CD4-positive, alpha-beta T cell treated with Interleukin-15 for 4 hours (primary cell): ENCODE measurements at places on chromosomes 3 and 15.

DNA sequence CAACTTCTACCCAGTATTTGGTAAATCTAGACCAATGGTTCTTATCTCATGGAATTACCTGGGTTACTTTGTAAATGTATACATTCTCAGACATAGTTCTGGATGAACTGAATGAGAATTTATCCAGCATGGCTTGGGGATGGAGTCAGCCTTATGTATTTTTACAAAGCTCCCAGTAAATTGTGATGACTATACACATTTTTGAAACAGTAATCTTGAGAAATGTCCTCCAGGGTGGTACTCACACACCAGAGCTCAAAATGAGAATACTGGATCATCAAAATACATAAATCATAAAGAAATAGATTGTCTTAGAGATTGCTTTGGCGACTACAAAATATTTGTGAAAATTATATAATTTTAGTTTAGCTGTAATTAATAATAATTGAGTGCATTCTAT is 722.1 kb upstream of the DPPA4 start:
- no peak for DNase-seq

DNA sequence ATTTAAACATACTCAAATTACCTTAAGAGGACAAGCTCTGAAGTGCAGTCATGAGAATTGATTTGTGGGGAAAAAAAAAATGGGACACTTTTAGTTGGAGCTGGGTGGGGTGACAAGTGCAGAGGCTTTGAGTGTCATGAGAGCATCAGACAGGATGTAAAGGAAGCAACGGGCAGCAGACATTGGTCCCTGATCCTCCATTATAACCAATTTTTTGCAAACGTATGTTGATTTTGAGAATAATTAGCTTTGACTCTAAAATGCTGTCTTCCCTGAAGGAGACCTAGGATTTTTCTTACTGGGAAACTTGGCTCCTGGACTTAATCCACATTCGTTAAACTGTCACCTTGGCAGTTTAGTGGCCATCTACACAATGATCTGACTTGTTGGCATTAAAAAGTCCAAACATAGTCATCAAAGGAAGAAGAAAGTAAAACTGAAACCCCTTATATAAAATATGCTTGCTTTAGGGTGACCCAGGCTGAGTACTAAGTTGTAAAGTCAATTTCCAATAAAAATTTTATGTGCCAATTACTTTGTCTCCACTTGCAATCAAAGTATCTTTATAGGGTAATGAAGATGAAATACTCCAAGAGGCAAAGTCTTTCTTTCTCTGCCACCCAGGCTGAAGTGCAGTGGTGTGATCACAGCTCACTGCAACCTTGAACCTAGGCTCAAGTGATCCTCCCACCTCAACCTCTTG is 45.6 kb downstream of the BCL2L10 start:
- DNase-seq, result no peak

- no peak for DNase-seq
Observed at GRCh38 chr3:48896936-48897335, 1.7 kb downstream of the SLC25A20 start.

GRCh38 chr15:55247311-55247710 is 42.3 kb downstream of the RAB27A start:
- DNase-seq, result no peak

- peak; percentile 33 for DNase-seq
Observed at GRCh38 chr3:106208967-106209366, 340.2 kb upstream of the CBLB start.

DNA sequence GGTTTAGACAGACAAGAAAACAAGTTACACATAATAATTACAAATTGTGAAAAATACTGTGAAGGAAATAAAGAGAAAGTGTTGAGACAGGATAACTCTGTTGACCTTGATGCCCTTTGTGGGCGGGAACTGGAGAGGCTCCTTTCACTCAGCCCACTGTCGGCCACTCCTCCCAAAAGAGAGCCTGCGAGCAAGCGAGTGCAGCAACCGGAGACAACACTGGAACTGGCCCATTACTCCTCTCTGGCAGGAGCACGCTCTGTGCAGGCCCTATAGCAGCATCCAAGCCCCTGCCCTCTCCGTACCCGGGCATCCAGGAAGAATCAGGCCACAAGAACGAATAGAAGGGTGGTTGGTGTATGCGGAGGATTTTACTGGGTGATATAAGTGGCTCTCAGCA is 16.2 kb upstream of the DUT start:
- no peak for DNase-seq

DNA sequence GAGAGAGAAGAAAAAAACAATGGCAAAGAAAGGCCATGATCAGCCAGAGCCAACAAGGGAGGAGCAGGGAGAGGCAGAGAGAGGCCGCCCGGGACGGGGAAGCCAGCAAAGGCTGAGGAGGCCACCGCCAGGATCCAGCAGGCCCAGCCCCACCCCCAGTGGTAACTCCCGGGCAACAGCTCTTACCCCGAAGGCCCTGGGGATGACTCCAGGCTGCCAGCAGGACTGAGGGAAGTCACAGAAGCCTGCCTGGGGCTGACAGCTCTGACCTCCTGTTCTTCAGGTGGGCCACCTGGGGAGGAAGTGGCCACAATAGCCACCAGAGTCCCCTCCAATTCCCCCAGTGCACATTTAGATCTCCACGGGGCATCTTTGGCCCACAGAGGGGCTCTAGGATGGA is 184.3 kb upstream of the LINGO1 start:
- no peak for DNase-seq

GRCh38 chr3:15399970-15400369 is 27.4 kb downstream of the METTL6 start:
- DNase-seq, result peak; percentile 16

GRCh38 chr3:14761866-14762265 is 56.9 kb upstream of the FGD5 start:
- no peak for DNase-seq

DNA sequence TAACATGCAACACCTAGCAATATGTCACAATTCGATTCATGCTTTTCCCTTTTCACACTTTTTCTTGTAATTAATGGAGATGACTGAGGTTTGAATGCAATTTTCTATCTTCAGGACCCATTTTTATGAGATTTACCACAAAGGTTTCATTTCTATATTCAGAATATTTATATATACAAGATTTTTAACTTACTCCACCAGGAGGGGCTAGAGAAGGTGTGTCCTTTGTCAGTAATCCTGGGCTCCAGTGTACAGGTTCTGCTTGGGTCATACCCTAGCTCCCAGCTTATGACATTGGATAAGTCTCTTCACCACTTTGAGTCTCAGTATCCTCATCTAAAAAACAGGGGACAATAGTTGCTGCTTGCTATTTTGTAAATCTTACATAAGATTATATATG is 95.7 kb upstream of the SLC24A5 start:
- no peak for DNase-seq

- no peak for DNase-seq
Observed at GRCh38 chr3:43695863-43696262, 5.1 kb downstream of the ABHD5 start.

DNA sequence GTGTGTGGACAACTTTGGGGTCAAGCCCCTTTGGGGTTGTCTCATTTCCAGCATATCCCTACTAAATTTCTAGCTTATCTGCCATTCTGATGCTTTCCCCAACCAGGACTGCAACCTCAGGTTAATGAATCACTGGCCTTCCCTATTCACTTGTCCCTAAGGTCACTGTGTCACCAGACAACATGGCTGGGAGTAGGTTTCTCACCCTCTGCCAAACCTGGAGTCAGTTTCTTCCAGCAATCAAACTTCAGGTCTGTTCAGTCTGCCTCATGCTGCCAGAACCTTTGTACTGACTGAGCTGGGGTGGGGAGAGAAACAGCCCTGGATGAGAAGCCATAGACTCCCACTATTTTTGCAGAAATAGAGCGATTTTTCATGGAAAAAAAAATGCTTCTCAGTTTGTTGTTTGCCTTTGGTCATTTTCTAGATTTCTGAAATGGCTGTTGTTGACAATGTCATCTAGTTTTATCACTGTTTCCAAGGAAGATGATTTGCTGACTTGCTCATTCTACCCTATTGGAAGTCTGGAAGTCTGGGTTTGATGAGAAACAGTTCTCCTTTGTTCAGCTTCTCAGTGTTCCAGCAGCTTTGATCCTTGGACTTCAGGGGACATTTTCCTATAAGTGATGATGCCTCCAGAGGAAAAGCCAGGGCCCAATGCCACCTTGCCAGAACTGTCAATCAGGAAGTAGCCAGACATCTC is 74.8 kb upstream of the IL12A start:
- DNase-seq, result no peak

DNA sequence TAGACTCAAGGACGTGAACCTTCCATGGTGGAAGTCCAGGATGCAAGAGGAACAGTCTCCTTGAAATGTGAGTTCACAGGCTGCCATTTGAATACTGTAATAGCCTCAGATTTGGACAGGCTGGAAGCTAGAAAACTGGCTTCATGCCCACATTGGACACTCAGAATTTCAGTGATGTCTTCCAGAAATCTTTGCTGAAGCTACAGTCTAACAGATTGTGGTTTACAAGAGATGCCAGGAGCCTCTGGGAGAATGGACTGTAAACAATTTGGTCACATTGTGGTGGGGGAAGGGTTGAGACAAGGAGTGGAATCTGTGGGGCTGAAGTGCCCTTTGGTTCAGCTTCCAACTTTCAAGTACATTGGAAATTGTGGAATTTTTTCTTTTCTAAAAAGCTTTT is 252.0 kb upstream of the PROK2 start:
- no peak for DNase-seq

DNA sequence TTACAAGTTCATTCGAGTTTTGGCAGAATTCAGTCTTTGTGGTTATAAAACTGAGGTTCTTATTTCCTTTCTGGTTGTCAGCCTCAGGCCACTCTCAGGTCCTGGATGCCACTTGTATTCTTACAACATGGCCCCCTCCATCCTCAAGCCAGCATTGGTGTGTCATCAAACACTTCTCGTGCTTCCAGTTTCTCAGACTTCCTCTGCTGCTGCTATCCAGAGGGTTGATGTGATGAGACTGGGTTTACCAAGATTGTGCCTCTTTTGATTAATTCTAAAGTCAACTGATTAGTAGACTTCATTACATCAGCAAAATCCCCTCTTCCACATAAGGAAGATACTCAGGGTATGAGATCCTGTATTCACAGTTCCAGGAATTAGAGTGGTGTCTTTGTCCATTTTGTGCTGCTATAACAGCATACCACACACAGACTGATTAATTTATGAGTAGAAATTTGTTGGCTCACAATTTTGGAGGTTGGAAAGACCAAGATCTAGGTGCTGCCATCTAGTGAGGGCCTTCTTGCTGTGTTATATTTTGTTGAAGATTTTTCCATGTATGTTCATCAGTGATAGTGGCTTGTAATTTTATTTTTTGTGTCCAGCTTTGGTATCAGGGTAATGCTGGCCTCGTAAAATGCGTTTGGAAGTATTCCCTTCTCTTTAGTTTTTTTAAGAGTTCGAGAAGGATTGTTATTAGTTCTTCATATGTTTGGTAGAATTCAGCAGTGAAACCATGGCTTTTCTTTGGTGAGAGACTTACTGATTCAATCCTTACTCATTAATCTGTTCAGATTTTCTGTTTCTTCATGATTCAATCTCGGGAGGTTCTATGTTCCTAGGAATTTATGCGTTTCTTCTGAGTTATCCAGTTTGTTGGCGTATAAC is 11.1 kb downstream of the LRCH3 start:
- DNase-seq, result peak; percentile 51

- DNase-seq, result no peak
Observed at GRCh38 chr3:171824116-171824515, 13.8 kb upstream of the PLD1 start.

DNA sequence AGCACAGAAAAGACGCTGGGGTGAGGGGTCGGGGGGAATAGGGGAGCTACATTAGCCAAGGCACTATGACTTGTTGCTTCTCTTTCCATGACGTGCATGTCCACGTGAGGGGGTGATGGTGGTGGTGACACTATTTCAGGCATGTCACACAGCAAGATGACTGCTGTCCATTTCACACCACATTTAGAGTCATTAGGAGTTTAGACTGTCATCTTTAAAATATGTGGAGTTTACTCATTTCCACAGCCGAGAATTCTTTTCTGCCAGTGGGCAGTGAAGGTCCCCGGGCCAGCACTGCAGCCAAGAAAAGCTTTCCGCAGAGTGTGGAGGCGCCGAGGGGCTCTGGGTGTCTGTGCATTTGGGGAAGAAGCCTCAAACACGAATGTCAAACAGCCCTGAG is 954 bp upstream of the DGKG start:
- no peak for DNase-seq

DNA sequence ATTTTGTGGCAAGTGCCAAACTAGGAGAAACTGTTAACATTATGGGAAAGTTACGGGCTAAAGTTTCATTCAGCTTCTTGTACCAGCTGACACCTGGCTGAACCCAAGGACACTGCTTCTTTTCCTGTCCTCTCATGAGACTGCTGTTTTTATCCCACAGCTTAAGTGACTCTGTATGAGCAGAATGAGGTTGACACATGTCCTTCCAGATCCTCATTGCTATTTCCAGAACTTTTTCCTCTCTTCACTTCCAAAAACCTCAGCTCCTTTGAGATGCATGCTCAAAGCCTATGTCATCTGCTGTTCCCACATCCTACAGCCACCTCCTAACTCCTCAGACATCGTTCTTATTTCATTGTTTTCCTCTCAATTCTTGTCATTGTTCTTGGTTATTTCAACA is 183.6 kb downstream of the DCLK3 start:
- no peak for DNase-seq

DNA sequence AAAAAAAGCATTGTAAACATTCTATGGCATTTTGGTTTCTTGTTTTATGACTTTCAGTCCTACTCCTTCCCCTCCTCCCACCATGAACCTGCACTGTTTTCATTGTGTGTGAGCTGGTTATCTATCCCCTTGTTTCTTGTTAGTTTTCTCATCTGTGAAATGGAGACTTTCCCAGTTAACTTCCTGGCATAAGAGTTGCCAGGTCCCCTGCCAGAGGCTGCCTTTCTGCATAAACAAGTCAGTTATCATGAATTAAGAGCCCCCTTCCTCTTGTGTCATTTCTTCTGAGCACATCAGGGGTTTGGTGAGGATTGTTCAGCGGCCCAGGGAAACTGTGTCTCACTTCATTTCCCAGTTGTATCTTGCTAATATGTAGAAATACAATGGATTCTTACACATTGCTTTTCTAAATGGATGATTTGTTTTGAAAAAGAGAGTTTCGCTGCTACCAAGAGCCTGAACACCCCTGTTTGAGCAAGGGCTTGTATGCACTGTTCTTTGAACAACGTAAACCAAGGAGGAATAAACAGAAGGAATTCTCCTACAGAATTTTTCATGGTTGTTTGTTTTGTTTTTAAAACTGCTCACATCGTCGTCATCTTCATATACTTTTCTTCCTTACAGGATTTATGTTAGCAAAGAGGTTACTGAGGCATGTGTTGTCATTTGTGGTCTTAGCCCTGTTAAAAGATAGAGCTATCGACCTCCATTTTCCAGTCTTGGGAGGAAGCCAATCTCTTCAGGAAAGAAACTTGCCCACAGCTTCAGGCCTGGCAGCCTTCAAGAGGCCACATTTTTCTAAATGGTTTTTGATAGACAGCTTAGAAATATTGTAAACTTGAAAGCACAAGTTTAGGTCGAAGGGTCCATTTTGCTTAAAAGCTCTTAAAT is 144.6 kb upstream of the IL12A start:
- DNase-seq, result no peak

- no peak for DNase-seq
Observed at GRCh38 chr3:56720849-56721248, 37.8 kb upstream of the TASOR start.

GRCh38 chr3:126873416-126873815 is 109.5 kb upstream of the PLXNA1 start:
- no peak for DNase-seq
